HFFc6 (cell line): ENCODE measurements at places on chromosomes 5 and 9.

- no peak for DNase-seq
These were observed 436.7 kb upstream of the DAP start for GRCh38 chr5:11197726-11198125.

- no peak for DNase-seq
These were observed 2.7 kb upstream of the PURA start for GRCh38 chr5:140111011-140111858.

DNA sequence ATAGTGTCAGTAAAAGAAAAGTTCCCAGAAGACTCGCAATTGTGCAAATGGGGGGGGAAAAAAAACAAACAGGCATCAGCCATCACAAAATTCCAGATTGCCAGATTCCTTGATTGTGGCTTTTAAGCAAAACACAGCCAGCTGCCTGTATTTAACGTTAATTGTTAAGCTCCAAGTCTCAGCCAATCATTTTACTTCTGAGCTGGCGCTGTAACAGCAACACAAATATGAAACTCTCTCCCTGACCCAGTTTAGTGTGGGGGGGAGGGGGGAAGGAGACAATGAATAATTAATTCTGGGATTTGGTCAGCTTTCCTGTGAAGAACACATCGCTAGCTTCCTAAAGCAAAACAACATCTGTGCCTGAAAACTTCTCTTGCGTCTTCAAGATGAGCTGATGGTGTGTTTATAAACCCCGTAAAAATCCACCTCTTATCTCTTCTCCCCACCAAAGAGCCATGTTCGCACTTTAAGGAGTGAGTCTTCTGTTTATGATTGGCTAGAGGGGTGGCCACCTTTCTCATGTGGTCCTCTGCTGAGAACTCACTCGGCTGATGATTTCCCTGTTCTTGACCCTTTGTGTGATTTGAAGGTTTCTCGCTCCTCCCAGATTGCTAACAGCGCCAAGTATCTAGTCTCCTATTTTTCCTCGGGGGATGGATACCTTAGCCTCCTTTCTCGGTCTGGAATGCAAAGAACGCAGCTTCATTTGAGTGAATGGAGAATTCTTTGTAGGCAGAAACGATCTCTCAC, 160.2 kb upstream of the DAPK1 start:
- DNase-seq, result no peak

DNA sequence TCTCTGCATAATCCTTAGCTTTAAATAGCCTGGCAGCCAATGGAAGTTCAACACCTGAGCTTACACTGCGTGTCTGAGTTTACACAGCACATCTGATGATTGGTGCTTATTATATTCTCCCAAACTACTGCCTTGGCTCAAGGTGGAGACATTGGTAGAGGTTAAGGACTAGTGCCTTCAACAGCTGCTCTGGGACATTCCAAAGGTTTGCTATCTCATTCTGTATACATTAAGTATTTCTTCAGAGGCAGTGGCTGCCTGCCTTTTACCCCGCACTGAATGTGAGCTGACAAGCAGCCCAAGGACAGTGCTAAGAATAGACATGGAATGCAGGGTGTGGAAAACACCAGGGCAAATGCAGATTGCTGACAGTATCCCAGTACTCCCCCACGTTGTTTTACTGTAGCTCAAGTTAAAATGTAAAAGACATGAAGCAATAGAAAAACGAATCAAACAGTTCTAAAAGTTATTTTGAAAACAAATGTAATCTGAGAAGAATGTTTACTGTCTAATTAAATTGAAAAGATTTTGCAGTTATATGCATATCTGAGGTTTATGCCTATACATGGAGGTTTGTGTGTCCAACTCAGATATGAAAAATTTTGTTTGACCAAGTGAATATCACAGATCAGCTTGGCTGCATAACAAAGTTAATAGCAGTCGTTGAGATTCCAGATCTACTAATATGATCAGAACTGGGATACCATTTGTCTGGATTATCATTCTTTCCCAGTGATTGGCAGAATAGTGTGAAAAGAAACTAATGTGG, 1.8 kb downstream of the HSPB3 start:
- DNase-seq, result peak; percentile 77

DNA sequence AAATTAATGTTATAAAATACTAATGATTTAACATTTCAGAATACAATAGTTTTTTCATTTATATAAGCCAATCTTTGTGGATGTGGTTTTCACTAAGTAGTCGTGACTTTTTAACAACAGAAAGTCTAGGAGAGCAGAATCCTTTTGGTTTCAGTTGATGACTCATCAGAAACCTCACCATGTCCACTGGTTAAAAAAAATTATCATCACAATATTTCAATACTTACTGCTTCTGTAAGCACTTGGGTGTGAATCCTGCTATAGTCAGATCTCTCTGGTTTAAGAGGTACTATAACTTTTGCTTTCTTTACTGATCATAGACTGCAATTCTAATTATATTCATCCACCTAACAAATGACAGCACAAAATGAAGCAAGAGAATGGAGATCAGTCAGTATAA, 77.2 kb downstream of the MRPS30 start:
- DNase-seq, result no peak

DNA sequence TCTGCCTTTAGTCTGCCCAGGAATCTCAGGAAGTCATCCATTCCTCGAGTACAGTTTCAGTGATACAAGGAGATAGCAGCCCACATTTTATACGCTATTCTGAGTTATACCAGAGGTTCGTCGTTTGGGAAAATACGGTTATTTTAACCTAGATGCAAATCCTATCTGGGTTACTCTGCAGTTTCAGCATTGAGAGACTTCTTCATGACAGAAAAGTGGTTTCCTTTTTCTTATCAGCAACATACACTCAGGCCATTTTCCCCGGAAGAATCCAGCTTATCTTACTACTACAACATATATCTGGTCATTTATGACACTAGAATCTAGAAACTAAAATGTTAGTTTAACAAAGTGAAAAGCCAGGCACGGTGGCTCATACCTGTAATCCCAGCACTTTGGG, 83.4 kb upstream of the IQGAP2 start:
- DNase-seq, result no peak
